ENCODE measurements at places on chromosomes 12 and 14.

DNA sequence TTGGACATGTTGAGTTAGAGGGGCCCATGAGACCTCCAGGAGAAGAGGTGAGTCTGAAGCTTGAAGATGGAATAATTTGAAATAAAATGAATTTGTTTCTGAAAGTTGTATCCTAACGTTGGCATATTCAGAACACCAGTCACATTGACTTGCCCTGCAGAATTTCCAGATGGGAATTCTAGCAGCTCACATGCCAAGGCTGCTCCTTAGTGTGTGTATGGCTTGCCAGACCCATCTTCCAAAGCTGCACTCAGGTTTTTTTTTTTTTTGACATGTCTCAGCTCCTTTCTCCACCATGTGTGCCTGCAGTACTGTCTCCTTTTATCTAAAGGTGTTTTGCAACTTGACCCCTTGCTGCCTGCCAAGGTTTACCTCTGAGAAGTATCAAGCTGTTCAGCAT, 261.9 kb downstream of the NRXN3 start:
- DNase-seq, result no peak

DNA sequence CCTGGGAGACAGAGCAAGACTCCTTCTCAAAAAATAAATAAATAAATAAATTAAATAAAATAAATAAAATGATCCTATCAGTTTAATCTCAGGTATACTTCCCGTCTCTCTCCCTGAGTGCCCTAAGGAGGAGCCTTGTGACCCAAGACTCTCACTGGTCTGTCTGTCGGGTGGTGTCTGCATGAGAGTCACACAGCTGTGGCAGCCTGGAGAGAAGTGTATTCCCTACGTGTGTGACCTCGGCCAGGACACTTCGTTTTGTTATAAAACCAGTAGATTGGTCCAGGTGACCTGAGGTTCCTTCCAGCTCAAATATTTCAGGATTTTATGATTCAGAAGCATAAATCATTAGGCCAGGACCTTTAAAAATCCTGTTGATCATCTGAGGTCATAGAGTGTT, 4.8 kb downstream of the SYNE3 start:
- no peak for DNase-seq

GRCh38 chr12:6274231-6275221, 36.0 kb upstream of the PLEKHG6 start:
- no peak for DNase-seq

- DNase-seq, result peak; percentile 11
Observed at GRCh38 chr12:20444595-20445170, 76.3 kb downstream of the PDE3A start.

- no peak for DNase-seq
Observed at GRCh38 chr14:32601906-32602305, 272.8 kb downstream of the AKAP6 start.

DNA sequence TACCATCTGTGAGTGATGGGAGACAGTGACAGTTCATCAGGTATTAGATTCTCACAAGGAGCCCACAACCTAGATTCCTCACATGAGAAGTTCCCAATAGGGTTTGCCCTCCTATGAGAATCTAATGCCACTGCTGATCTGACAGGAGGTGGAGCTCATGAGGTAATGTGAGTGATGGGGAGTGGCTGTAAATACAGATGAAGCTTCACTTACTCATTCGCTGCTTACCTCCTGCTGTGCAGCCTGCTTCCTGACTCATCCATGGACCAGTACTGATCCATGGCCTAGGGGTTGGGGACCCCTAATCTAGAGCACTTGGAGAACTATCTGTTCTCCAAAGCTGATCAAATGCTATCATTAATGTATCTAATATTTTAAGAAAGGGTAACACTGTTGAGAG, 17.7 kb downstream of the CLEC2D start:
- no peak for DNase-seq

DNA sequence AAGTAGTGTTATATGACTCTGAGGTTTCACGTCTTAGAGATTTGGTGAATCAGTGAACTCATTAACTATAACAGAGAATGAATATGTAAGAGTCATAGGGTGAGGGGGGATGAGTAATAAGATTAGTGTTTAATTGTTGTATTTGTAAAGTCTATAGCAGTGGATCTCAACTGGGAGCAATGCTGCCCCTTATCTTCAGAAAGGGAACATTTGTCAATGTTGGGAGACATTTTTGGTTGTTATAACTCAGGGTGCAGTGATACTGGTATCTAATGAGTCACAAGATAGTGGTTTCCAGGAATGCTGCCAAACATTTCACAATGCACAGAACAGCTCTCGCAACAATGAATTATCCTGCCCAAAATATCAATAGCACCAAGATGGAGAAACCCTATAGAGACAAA, 1193.7 kb downstream of the GALC start:
- no peak for DNase-seq

DNA sequence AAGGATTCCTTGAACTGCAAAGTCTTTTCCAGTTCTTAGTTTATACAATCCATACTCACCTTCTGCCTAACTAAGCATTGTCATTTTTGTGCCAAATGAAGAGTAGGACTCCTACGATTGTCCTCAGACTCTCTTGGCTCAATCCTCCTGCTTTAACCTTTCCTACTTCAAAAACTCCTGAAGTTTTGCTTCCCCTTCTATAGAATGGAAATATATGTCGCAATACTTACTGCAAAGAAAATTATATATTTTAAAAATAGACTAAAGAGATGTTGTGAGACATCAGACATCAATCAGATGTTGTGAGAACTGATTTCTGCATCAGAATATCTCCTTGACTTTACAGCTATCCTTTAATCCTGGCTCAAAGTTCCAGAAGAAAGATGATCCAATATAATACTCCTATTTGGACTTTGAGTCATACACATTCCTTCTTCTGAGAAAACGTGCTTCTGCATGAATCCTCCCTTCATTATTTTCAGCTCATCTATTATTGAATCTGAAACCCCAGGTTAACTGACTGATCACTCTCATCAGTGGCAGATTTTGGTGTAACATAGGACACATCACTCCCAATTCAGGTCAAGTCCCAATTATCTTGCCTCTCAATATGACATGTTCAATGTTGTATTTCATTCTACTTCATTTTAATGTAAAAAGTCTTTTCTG, 48.8 kb downstream of the A2M start:
- no peak for DNase-seq

GRCh38 chr12:117213295-117213808, 23.1 kb upstream of the FBXO21 start:
- no peak for DNase-seq

DNA sequence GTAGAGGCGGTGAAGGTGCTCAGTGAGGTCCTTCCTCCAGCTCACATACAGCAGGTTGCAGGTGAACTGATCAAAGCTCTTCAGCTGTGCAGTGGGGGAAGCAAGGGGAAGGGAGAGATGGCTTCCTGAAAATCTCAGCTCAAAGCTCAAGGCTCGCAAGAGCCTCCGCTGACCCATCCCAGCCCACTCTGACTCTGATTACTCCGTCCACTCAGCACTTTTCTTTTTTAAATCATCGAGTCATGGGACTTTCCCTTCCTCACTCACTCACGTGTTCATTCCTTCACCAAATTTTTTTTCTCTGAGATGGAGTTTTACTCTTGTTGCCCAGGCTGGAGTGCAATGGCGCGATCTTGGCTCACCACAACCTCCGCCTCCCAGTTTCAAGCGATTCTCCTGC, 4.7 kb downstream of the ABCD4 start:
- DNase-seq, result no peak

GRCh38 chr12:46343118-46343852, 29.3 kb downstream of the SLC38A2 start:
- DNase-seq, result no peak

DNA sequence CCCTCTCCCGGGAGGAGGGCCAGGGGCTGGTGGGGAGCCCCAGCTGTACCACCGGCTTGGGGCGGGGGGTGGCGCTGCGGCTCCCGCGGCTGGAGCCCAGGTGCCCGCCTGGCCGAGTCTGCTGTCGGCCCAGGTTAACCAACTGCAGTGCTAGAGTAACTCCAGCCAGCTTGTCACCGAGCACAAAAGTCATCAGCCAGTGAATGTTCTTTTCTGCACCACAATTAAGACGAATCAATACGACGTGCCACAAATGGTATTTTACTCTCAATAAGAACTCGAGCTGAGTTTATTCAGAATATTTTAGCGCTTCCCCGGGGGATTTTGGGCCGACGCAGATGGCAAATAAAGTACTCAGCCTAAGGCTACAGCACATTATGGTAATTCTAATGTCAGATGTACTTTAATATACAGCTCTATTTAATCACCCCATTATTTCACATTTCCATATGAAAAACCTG, 83.2 kb downstream of the BCL11B start:
- no peak for DNase-seq

GRCh38 chr12:65818454-65819382, 5.6 kb upstream of the HMGA2 start:
- DNase-seq, result no peak

DNA sequence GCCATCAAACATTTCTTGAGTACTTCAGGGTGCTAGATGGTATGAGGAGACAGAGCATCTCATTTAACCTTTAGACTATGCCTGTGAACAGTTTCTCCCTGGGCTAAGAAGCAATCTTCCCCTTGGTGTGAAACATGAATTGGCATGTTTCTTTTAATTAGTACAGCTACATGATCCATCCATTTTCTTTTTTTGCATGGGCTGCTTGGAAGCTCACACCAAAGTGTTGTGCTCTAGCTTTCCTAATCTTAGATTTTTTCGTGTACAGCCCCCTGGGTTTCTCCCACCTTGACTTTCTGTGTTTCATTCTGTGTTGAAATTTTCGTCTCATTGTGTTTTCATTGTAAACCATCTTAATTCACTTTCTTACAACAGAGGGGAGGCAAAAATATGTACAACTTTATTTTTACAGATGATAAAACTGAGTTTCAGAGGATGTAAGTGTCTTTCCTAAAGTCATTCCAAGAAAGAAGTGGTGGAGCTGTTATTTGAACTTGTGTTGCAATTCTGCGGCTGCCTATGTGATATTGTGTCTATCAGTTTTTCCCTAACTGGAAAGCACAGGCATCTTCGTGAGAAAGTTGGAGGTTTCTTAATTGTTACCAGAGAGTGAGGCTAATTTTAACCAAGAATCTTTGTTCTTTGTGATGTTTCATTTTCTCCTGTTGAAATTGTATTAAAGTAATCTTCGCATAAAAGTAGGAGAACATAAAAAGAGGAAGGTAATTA, 64.5 kb downstream of the DAAM1 start:
- no peak for DNase-seq

DNA sequence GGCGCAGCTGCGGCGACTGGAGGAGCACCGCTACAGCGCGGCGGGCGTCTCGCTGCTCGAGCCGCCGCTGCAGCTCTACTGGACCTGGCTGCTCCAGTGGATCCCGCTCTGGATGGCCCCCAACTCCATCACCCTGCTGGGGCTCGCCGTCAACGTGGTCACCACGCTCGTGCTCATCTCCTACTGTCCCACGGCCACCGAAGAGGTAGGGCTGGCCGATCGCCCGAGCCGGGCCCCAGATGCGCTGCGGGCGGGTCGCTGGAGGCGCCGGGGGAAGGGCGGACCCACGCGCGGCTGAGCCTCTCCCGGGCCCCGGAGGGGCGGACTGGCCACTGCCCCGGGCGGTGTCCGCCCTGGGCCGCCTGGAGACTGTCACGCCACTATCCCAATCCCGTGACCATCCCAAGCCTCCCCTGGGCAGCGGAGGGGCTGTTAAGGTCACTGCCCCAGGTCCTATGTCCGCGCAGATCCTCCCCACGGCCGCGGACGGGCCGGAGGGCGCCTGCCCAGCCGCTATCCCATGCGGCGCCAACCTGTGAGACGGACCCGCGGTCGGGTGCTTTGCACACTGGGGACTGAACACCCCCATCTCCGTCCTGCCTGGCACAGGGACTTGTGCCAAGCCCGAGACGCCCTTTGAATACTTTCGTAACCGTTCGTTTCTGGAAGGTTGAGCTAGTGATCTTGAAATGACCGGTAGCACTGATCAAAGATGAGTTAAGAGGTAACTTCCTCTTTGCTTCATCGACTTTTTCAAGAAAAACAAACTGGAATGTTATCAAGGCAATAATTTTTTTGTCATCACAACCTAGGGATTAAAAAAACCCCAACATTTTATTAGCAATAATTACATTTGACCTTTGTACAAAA, 725 bp downstream of the CHPT1 start:
- peak; percentile 63 for DNase-seq

DNA sequence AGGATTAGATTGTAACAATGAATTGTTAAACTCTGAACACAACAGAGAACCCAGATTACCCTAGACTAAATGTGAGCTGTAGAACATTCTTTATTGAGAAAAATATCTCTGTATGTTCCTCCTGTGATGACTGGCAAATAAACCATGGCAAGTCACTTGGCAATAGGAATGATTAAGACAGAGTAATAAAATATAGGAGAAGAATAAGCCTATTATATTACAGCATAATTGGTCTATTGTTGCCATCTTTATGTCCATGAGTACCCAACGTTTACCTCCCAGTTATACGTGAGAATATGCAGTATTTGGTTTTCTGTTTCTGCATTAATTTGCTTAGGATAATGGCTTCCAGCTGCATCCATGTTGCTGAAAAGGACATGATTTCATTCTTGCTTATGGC, 211.2 kb upstream of the AVPR1A start:
- DNase-seq, result no peak

DNA sequence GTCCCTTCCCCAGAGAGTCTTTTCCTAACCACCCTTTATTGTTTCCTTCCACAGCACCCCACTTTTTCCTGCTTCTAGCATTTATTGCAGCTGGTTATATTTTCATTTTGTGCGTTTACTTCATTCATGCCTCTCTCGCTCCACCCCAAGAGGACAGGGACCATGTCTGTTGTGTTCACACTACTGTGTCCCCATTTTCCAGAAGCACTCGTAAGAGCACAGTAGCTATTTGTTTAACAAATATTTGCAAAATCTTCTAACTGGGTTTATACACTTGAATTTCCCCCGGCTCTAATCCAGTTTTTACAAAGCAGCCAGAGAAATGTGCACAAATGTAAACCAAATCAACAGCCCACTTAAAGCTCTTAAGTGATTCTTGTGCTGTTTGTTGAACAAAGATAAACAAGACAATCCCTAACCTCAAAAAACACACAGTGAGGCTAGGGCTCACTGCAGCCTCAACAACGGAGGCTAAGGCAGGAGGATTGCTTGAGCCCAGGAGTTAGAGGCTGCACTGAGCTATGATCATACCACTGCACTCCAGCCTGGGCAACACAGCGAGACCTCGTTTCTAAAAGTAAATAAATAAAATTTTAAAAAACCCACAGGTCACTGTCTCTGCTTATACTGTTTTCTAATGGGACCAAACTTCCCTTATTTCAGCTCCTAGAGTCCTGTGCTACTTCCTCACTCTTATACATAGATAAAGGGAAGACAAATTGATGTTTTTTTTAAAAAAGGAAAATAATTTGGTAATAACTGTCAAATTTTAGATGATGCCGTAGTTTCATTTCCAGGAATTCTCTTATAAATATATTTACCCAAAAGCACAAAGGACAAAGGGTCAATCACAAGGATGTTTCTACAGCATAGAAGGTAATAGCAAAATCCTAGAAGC, 6.6 kb upstream of the ABCD4 start:
- DNase-seq, result no peak

GRCh38 chr12:132449565-132450417, 40.2 kb upstream of the FBRSL1 start:
- no peak for DNase-seq

GRCh38 chr14:103871596-103872480, 24.5 kb upstream of the PPP1R13B start:
- DNase-seq, result no peak

Measured in KBM-7 (cell line).